Right lung (tissue), 10 donors: ENCODE measurements at places on chromosomes 2 and 18.

DNA sequence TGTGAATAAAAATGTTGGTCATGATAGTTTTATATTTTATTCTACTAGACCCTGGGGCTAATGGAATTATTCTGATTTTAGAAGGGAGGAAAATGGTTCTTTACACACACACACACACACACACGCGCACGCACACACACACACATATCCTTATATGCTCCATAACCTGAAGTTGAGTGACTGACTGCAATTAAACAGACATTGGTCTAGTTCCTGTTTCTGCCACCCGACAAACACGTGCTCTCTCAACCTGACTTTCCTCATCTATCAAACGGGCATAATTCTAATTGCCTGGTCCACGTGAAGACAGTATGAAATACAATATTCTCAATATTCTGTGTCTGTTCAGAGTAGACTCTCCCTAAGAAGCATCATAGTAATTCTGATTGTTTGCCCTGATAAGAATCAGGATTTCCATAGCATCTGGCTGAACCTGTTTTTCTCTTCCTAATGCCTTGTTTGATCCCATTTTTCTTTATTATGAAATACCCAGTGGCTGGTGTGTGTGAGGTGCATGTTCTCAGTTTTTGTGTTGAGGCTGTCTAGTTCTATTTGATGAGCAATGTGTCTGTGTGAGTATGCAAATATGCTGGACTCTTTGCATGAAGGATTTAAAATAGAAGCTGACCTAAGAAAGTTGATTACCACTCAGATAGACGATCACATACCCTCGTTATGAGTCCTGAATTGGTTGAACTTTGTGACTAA lies 51.0 kb downstream of the SETBP1 start:
- DNase-seq, result no peak

DNA sequence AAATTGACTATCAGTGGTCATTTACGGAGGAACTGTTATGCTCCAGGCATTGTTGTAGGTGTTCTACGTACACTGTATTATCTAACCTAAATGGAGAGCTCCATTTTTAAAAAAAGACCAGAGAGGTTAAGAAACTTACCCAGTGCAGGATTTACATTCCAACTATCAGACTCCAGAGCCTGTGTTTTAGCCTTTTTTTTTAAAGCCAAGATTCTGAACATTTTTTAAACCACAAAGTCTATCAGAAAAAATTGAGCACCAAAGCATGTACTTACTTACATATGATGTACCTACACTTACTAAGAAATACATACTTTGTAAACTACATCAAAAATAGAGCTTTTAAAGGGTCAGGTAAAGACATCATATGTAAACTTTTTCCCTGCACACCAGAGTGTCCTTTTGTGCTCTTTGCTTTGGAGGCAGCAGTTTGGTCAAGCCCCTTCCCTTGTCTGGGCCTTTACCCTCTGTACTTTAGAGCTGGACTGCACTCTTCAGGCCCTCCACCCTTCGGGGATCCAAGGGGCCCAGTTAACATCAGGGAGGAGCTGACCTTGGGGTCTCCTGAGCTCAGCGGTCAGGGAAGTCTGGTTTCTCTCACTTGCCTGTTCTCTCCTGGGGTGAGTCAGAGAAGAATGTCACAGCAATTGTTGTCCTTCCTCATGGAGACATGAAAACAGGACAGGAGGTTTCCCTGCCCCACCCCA lies 58.4 kb downstream of the ITGB1BP1 start:
- no peak for DNase-seq

DNA sequence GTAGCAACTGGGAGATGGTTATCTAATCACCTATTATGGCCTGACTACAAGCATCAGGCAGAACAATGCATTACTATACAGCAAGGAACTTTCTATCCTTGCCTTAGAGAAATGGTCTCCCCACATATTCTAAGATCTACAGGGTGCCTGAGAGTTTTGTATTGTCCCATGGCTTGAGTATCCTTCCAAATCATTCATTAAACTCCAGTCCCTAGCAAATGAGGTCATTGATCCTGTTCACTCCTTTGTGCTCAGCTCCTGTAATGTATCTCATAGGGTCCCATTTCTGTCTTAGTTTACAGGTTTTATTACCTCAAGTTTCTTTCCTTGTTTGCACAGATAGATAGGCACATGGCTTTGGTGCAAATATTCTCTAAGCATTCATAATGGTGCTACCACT lies 9.0 kb downstream of the HNMT start:
- no peak for DNase-seq

DNA sequence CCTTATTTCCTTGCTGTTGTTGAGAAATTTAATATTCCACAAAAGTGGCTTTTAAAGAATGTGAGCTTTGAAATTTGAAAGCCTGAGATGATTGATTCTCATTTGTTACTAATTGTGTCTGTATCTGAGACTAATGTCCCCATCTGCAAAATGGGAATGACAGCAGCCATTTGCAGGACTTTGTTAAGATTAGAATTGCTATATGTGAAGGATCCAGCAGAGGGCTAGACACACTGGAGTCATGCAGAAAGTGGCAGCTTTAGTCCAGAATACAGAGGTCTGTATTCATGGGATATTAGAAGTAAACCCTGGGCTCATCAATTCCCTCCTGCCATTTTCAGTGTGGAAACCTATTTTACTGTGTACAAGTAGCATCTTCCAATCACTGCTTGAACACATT lies 296.5 kb upstream of the GYPC start:
- DNase-seq, result no peak

DNA sequence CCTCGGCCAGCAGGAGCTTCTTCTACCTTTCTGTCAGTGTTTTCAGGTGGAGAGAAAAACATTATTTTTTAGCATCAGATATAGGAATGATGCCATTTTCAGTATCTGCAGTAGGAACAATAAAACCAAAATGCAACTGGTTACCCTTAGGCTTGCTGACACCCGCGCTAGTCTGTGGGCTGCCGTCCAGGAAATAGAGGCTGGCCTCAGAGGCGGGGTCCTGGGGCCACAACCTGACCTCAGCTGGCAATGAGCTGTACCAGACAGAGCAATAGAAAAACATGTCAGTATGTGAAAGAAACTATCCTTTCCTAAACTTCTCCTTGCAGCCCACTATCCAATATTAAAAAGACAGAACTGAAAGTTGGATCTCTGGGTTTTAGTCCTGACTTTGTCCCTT lies 4.6 kb upstream of the ST6GAL2 start:
- no peak for DNase-seq

DNA sequence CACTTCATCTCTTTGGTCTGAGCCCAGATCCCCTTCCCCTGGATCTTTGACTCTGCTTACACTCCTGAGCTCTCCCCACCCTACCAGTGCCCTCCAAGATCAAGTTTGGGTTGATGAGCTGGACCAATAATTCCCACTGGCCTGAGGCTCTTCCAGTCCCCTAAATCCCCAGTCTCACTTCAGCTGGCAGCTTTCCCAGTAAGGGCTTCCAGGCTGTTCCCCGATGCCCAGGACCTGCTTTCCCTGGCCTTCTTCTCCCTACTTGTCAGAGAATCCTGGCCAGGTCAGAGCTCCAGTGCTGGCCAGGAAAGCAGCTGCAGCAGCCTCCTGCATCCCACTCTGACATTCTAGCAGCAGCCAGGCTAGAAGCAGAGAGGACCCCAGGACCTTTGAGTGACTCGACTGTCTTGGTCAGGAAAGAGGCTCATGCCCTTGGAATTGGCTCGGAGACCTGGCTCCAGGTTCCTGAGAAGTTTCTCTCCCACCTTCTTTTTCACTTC lies 3.5 kb downstream of the WNT6 start:
- DNase-seq, result no peak

GRCh38 chr2:5851410-5851809 lies 159.2 kb downstream of the SOX11 start:
- no peak for DNase-seq

GRCh38 chr18:56888978-56889377 lies 237.8 kb downstream of the WDR7 start:
- DNase-seq, result no peak

- no peak for DNase-seq
Observed at GRCh38 chr2:2831633-2832032, 500.6 kb upstream of the MYT1L start.

- DNase-seq, result no peak
Observed at GRCh38 chr2:135424849-135425248, 106.2 kb downstream of the ZRANB3 start.

DNA sequence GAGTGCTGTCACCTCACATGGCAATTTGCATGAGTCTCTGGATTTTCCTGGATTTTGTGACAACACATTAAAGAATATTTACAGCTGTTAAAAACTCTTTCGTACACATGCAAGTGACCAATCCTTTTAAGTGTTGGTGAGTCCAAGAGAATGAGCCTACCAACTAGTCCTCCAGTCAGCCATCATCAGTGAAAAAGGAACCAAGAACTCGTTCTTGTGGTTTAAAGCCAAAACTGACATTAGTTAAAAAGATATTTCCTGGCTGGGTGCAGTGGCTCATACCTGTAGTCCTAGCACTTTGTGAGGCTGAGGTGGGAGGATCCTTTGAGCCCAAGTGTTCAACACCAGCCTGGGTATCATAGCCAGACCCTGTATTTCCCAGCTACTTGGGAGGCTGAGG lies 215.4 kb upstream of the ITGA4 start:
- no peak for DNase-seq

- no peak for DNase-seq
Observed at GRCh38 chr2:201415149-201415548, 36.1 kb downstream of the TRAK2 start.

GRCh38 chr2:45343251-45344017 lies 267.6 kb downstream of the SRBD1 start:
- DNase-seq, result no peak

DNA sequence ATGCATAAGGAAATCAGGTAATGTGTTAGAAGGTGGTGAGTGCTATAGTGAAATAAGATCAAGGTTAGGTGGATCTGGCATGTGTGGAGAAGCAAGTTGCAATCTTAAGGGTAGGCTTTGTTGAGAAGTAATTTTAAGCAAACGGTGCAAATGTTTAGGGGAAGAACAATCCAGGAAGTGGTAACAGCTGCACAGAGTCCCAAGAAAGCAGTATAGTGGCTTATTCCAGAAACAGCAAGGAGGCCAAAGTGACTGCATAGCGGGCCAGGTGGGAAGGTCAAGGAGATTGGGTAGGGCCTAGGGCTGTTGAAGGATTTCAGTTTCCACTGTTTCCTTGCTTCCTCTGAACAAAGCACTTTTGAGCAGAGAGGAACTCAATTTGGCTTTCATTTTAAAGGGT lies 30.0 kb upstream of the RAB1A start:
- DNase-seq, result no peak

DNA sequence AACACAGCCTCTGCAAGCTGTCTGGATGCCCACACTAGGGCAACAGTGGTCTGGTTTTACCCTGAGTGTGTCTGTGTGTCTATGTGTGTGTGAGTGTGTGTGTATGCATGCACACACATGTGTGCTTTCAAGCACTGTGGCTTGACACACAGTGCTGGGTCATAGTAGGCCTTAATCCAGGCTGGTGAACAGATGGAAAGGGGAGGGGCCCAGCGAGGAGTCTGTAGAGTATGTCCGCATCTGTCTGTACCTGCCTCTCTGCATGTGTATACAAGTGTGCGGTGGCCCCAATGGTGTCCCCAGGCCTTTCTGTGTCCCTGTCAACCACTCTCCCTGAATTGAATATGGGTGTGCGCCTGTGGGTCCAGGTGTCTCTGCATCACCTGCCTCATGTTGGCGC lies 9.3 kb upstream of the KCNIP3 start:
- DNase-seq, result no peak

- no peak for DNase-seq
Observed at GRCh38 chr2:216857131-216857550, 2.7 kb downstream of the TNP1 start.

DNA sequence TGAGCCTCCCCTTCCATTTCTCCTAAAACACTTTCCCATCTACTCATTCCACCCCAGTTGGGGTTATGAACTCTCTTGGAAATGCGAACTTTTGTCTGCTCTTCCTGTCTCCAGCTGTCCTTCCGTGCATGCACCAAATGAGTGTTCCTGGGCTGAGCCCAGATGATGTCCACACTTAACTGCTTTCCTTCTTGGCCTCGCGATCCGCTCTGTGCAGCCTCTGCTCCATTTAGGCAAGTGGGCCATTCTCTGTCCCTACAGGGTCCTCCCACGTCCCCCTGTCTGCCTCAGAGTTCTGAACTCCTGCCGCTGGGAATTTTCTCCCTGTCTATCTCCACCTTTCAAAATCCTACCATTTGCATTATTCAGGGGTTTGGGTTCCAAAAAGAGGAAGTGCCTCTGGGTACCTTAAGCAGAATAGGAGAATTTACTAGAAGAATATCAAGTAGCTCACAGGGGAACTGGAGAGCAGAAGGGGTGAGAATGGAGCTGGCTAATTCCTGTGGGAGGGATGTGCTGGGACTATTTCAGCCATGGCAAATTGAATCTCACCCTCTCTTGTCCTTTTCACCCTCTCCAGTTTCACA lies 4.7 kb upstream of the NCK2 start:
- no peak for DNase-seq

- DNase-seq, result no peak
Observed at GRCh38 chr2:6446938-6447608, 418.6 kb downstream of the CMPK2 start.

DNA sequence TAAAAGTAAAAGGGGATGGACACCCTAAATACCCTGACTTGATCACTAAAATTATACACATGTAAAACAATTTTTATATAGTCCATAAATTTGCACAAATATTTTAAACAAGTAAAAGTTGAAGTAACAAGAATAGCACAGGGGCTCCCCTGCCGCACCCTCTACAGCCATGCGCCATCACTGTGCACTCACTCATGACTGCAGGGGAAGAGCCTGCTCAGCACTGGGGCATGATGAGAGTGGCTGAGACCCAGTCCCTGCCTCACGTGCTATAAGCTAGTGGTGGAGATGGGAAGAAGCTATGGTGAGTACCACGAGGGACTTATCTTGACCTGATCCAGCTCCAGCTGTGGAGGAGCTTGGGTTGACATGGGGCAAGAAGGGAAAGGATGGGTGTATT lies 46.9 kb upstream of the MYO1B start:
- no peak for DNase-seq

GRCh38 chr2:25388491-25388890 lies 46.8 kb upstream of the DNMT3A start:
- no peak for DNase-seq

- DNase-seq, result no peak
Observed at GRCh38 chr2:109479804-109480203, 134.0 kb downstream of the SEPTIN10 start.

DNA sequence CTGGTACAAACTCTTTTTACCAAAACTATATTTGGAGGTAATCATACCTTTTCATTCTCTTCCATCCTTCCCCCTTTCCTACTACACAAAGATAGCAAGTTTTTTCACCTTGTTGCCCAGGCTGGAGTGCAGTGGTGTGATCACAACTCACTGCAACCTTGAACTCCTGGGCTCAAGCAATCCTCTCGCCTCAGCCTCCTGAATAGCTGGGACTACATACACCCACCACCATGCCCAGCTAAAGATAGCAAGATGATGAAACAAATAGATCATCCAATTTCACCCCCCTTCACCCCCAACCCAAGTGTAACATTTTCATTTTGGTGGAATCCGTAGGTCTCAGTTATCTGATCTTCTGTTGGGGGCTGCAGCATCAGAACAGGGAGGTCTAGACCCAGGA lies 4.5 kb upstream of the STK11IP start:
- no peak for DNase-seq

DNA sequence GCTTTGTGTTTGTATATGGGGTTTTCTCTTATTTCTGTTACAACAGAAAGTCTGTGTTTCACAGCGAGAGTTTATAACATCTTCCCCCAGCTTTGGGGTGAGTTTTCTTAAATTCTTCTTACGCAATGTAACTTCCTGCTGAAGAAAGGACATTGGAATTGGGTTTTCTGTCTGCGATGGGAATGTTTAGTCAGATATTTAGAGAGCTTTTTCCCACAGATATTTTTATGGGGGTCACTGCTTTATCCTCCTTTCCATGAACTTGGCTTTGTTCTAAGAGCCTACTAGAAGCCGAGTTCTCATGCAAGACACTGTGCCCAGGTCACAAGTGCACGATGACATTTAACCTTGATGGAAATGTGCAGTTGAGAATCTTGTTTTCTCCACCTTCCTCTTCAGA lies 22.1 kb downstream of the B3GNT2 start:
- DNase-seq, result no peak
